ENCODE measurements at places on chromosomes 5 and 9.

DNA sequence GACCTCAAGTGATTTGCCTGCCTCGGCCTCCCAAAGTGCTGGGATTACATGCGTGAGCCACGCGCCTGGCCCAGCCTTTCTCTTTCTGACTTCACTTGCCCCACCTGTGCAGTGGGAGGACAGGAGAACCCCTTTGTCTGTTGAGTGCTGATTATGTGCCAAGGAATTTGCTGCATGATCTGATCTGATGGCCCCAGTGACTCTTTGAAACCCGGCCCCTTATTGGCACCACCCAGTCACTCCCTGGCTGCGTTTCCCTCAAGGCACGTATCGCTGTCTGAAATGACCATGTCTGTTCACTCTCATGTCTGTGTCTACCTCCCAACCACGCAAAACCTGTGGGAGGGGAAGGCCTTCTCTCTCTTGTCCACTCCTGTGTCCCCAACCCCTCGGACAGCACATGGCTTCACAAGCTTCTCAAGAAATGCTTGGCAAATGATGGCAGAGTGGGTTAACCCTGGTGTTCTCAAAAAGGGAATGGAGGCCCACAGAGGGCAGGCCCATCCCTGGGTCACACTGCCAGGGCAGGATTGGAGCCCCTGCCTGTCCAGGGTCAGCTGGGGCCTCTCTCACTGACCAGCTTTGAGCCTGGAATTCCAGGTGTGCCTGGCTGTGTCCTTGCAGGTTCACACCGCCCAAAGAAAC is 21.9 kb downstream of the NEK6 start:
- DNase-seq = no peak

- DNase-seq = no peak
Observed at GRCh38 chr9:91578911-91579310, 155.3 kb upstream of the NFIL3 start.

DNA sequence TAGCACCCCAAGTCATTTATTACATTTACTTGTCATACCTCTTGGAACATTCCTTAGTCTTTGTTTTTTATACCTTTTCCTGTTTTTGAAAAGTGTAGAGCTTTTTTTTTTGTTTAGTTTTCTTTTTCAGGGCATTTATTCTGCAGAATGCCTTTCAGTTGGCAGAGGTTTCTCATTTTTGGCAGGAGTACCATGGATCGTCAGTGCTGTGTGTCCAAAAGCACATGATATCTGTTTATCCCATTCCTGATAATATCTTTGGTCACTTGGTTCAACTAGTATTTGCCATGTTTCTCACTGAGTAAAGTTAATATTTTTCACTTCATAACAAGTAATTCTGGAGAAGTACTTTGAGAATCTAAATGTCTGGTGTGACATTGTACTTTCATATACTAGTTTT is 10.7 kb downstream of the OGN start:
- DNase-seq = no peak

DNA sequence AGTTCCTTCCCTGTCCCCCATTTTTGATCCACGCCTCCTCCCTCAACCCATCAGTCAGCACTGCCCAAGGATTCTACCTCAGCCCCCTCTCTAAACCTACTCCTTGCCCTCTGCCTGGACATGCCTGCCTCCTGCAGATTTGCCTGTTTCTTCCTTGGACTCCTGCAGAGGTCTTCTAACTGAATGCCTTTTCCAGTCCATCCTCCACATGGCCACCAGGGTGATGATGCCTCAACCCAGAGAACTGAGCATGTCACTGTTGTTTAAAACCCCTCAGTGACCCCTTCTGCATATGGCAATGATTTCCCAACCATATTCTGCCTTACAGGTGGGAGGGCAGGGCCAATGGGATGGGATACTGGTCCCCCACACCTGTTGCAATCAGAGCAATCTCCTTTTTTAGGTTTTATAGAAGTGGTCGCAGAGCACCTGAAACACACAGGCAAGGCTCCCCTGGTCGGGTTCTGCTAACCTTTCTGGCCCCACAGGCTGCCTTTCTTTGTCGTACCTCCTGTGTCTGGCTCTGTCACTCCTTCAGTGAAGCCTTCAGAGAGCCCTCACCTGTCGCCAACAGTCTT is 9.3 kb downstream of the PHYKPL start:
- no peak for DNase-seq

- no peak for DNase-seq
Observed at GRCh38 chr5:51974834-51975233, 591.6 kb downstream of the ISL1 start.

GRCh38 chr5:73135021-73135420 is 14.6 kb downstream of the TMEM171 start:
- no peak for DNase-seq

All from NCI-H774 (cell line).